ENCODE measurements at places on chromosomes 13 and 19. TPM values are rescaled to one million over a fixed set of nuclear protein-coding genes. Genes with fewer than 3 reads are reported as not detected.

MEDAG gene
- total RNA-seq = 98.8 TPM

GRCh38 chr13:39776439-39776838 lies 121.0 kb downstream of the COG6 start:
- no peak overlapping the region for H3K27ac ChIP-seq
- no peak for DNase-seq
- no peaks in the 10 kb centered on the region for H3K4me1 ChIP-seq
- no peaks in the 10 kb centered on the region for H3K36me3 ChIP-seq

FBXO27 gene
- total RNA-seq = 144 TPM

GRCh38 chr19:3725640-3726310 lies 17.6 kb downstream of the TJP3 start:
- no peak for DNase-seq
- H3K27me3 ChIP-seq = peaks cover 22% of the 10 kb centered on the region
- no peaks in the 10 kb centered on the region for H3K4me1 ChIP-seq
- H3K27ac ChIP-seq = no peak overlapping the region
- H3K4me3 ChIP-seq = no peak overlapping the region

ZNF763 gene
- total RNA-seq = 2.8 TPM

REXO1 gene
- total RNA-seq = 45.1 TPM

ZNF567 gene
- total RNA-seq = 3.7 TPM

NFIX gene
- 76.5 TPM for total RNA-seq

DNA sequence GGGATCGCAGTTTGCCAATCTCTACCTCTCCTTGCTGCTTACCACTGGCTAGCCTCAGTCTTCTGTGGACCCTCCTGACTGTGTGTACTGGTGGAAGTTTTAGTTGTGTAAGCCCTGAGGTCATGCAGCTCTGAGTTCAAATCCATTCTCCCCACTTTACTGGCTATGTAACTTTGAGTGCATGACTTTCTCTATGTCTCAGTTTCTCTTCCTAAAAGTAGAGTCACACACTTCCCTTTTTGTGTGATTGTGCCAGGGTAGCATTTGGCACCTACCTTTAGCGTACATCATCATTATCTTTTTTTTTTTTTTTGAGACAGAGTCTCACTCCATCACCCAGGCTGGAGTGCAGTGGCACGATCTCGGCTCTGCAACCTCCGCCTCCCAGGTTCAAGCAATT lies 70.3 kb downstream of the MAP4K1 start:
- no peak for DNase-seq
- no peaks in the 10 kb centered on the region for H3K4me1 ChIP-seq
- no peak overlapping the region for H3K4me3 ChIP-seq
- no peaks in the 10 kb centered on the region for H3K27me3 ChIP-seq

Measured in ascending aorta (tissue), 2 donors.